ENCODE measurements at places on chromosomes 5 and 9.

- no peak for DNase-seq
Measured at GRCh38 chr5:139678751-139679750, 30.9 kb downstream of the CXXC5 start.

- peak; percentile 7 for DNase-seq
Measured at GRCh38 chr5:179143446-179143845, 83.3 kb downstream of the ZNF354C start.

DNA sequence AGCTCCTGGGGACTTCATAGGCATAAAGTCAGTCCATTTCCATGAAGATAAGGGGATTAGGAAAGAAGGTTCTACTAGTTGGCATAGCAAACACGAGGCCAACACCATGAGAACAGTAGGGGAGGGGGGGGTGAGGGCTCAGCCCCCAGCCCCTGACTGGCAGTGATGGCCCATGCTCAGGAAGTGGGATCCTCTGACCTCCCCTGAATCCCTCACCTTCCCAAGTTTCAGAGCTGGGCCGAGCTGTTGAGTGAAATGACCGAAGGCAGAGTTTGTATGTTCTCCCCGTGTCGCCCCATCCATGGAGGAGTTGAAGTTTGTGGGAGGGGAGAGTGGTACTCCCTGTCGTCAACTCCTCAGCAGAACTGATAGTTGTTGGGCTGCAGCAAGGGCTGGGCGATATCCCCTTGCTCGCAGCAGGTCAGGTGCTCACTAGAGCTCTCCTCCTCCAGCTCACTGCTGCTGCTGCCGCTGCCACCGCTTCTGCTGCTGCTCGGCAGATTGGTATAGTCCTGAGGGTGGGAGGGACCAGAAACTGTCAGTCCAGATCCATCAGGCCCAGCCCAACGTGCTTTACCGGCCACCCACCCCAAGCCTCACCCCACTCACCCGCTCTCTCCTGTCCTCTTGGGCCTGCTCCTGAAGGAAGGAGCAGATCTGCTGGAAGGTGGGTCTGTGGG lies 32.5 kb downstream of the CSF1R start:
- DNase-seq, result no peak

DNA sequence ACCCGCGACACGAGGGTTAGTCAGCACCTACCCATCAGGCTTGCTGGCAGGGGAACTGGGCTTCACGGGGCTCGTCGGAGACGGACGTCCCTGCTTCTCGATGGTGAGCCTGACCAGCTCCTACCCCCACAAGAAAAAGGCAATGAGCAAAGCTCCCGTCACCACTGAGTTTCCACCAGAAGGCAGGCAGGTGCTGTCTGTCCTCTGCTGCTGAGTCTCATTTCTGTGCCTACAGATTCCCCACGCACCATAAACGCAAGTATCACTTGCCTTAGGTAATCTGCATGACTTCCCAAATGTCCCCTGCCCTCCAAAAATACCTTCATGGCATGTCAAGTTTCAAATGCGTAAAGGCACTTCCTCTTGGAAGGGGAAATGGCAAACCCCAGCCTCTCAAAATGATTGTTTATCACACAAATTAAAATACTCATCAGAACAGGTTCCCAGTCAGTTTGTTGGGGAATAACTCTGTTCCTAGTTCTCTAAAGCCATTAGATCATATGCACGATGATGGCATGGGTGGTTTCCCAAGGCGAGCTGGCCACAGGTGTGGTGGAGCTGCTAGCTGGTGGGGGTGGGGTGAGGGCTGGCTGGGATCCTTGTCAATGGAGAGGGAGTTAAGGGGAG lies 85.0 kb downstream of the PRRT1B start:
- no peak for DNase-seq

All from iris pigment epithelial cell (primary cell).